HepG2 (cell line): ENCODE measurements at places on chromosomes 12 and 14. TPM values are rescaled to one million over a fixed set of nuclear protein-coding genes. Genes with fewer than 3 reads are reported as not detected.
A peak's percentile ranks its signal among the peaks of the same experiment; 100 is the strongest.

LRRC43 gene
- not detected in 2 replicates for total RNA-seq

- DNase-seq: no peak
These were observed 1069.0 kb downstream of the FSCB start for GRCh38 chr14:43438056-43438455.

GRCh38 chr12:89230376-89231315, 121.7 kb downstream of the DUSP6 start:
- peak; percentile 17 for DNase-seq

DNA sequence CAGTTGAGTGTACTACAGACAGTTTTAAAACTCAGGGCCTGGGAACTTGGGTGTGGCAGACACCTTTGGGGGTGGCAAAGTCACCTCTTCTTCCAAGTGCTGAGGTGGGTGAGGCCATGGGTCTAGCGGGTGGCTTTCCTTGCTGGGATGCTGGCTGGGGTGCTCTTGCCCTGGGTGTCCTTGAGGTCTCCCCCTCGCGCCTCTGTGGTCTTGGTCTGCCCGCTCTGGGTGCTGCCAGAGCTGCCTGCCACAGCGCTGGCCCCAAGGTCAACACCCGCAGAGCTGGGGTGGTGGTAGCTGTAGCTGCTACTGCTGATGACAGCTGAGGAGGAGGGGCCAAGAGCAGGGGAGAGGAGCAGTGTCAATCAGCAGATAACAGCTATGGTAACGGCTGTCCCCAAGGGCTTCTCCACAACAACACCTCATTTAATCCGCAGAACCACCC, 6.8 kb downstream of the KRT74 start:
- no peak for DNase-seq

GRCh38 chr14:67151082-67151666, 38.1 kb upstream of the GARIN2 start:
- DNase-seq: no peak
